Activated CD4-positive, alpha-beta T cell treated with anti-CD3 and anti-CD28 coated beads, Interleukin-2, amount 50 U/mL, for 4 hours (primary cell): ENCODE measurements at places on chromosomes 3 and 15.

DNA sequence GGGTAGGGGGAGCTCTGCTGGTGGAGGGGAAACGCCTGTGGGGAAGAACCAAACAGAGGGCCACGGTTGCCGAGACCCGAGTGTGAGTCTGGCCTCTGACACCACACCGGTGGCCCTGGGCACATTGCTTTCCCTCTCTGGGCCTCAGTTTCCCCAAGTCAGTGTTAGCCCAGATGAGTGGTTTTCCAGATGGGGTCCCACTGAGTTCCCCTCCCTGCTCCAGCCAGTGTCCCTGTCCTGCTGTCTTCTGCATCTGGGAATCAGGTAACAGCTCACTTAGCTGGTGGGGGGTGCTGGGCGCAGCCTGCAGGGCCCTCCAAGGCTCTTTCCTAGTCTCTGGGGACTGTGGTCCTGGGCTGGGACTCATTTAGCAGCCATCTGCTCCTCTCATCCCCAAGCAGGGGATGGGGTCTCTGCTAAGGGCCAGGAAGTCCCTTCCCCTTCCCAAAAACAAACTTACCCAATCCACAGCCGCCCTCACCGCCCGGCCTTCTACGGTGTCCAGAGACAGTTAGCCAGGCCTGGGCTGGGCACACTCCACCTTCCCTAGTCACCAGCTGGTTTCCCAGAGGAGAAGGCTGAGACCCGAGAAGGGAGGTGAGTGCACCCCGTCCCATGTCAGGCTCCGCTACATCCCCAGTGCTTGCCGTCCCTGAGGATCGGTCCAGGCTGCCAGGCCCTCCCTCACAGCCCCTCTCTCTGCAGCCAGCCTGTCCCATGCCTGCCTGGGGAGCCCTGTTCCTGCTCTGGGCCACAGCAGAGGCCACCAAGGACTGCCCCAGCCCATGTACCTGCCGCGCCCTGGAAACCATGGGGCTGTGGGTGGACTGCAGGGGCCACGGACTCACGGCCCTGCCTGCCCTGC, 676 bp downstream of the GP9 start:
- no peak for DNase-seq

GRCh38 chr3:122066331-122067213, 11.4 kb downstream of the CD86 start:
- no peak for DNase-seq

- DNase-seq = no peak
Measured at GRCh38 chr3:153026026-153026425, 136.0 kb upstream of the RAP2B start.

- no peak for DNase-seq
Measured at GRCh38 chr15:89398896-89399237, 64.2 kb upstream of the POLG start.
